ENCODE measurements at places on chromosomes 5 and 9.

GRCh38 chr5:151072630-151073025 is 8.2 kb downstream of the TNIP1 start:
- no peak for DNase-seq

DNA sequence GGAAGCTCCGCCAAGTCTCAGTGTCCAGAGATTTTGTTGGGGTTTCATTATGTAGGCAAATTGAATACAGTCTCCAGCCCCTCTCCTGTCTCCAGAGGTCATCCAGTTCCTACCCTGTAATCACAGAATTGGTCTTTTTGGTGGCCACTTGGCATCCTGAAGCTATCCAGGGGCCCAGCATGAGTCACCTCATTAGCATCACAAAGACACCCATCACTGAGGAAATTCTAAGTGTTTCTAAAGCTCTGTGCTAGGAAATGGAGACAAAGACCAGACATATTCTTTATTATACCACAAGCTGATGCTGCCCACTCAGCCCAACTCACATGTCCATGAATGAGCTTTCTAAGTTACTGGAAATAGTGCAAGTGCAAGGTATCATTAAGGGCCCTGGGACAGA is 229.9 kb downstream of the DOCK8 start:
- no peak for DNase-seq

DNA sequence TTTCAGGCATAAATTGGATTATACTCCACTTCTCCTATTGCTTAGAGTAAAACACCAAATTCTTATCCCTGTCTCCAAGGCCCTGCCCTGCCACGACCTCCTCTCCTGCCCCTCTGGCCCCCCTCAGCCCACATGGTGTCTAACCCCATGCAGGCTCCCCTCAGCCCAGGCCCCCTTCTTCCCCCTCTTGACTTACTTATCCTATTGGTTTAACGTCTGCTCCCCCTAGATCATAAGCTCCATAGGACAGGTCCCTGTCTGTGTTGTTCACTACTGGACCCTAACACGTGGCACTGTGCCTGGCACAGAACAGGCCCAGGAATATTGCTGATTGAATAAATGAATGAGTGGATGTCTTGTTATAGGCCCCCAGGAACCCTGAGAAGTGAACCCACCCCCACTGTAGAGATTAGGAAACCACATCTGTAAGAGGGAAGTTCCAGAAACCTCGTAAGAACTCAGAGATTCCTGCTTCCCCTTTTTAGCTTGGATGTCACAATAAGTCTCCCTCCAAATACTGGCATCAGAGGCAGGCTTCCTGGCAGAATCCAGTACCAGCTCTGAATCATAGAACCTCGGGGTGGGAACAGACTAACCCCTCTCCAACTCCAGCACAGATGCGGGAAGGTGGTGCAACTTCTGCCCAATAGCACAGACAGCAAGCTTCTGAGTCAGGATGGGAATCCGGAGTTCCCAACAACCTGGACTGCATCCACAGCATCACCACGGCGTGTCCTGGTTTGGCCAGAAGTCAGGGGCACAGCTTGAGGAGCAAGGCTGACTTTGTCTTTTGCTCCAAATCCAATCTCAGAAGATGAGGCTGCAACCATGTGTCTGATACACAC is 31.5 kb downstream of the HRH2 start:
- no peak for DNase-seq

DNA sequence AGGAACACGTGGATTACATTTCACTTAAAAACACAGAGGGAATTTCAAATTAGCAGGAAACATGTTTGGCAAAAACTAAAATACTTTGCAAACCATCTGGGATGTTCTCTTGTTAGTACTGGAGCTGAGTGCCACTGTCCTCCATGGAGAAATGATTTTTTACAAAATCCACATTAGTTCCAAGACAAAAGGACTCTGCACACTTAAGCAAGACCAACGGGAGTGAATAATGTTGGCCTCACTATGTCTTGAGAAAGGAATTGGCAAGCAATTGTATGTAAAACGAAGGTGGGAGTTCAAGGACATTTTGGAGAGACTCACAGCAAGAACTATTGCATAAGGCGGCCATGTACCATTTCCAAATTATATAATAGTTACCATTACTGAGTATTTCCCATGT is 547.5 kb downstream of the EBF1 start:
- DNase-seq = no peak

- no peak for DNase-seq
Measured at GRCh38 chr9:33049680-33050361, 24.7 kb downstream of the DNAJA1 start.

DNA sequence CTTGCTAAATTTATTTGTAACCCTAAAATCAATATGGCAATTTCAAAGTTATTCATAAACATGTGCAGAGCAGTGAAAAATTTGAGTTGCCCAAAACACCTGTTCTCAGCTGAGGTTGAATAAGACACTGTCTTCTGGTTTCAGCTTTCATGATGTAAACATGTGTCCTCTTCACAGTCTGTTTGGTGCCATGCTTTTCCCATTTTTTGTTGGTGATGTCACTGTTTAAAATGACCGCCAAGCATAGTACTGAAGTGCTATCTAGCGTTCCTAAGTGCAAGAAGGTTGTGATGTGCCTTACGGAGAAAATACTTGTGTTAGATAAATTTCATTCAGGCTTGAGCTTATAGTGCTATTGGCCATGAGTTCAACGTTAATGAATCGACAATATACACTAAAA is 580.8 kb downstream of the ACTL7B start:
- DNase-seq = no peak

DNA sequence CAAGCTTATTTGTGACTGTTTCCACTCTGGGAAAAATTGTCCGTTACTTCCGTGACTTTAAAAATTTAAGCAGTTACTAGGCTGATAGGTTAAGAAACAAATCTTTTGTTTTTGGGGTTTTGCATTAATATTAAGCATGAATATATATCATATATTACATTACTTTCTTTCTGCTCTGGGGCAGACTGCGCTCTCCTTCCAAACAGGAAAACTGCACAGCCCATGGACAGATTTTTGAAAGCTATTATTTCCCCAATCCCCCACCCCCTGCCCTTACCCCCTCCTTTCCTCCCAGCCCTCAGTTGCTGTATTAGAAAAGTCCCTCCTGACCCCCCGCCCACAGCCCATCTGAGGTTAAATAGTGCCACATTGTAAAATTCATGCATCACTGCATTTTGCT is 50.4 kb downstream of the G3BP1 start:
- no peak for DNase-seq

DNA sequence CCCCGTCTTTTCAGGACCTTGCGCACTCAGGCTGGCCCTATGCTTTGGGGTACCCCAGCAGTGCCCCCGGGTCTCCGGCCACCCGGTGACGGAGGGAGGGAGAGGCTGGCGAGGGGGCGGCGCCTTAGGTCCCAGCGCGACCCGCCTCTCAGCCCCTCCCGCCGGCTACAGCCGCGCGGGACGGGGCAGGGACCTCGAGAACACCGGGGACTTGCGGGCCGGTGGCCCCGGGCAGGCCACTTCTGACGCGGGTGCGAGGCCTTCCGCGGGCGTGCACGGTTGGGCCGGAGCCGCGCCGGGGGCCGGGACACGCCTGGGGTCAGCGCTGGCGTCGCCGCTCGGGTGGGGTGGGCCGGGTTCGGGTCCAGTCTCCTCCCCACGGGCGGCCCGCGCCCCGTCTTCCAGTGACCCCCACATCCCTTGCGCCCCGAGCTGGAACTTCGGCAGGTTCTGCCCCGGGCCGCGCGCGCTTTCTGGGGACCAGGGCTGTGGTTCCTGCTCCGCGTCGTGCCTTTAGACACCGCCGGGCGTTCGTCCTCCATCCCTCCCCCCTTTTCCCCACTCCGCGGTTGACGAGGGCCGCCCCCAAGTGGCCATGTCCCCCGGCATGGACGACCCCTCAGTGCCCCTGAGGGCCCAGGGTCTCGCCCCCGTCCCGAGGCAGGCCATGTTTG is 3.8 kb upstream of the SQSTM1 start:
- no peak for DNase-seq

GRCh38 chr5:2741956-2742355 is 9.5 kb downstream of the IRX2 start:
- no peak for DNase-seq

DNA sequence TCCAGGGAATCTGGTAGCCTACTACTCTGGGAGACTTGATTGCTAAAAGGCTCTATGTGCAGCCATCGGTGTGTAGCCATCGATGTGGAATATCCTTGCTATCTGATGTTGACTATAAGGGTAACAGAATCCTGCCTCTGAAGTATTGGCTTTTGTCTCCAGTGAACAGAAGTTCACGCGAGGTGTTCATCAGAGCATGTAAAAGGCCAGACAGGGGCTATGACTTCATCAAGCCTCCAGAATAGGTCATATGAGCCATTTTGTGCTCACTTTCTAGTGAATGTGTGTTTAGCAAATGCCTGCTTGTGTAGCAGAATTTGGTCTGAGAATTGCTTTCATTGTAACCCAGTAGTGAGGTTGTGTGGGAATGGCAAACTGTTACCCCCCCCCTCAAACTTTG is 66.8 kb upstream of the RAD23B start:
- no peak for DNase-seq

DNA sequence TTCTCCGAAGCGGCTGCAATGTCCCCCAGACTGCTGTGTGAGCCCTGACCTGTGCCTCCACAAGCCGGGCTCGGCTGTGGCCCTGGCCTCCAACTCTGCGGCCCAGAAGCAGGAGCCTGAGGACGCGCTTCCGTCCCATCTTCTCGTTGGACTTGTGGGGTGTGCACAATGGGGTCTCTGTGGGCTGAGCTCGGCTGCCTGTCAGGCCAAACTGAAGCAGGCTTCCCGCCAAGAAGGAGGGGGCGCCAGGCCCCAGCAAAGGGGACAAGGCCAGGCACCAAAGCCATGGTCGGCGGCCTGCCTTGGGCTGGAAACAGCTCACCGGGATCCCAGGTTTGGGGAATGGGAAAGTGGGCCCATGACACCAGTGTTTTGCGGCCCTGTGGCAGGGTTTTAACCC is 4.1 kb downstream of the NOTCH1 start:
- no peak for DNase-seq

- no peak for DNase-seq
Measured at GRCh38 chr9:123132696-123133095, 99.2 kb downstream of the GPR21 start.

GRCh38 chr9:133818444-133818843 is 80.3 kb upstream of the SARDH start:
- DNase-seq = no peak

GRCh38 chr9:70105147-70105546 is 61.5 kb downstream of the MAMDC2 start:
- DNase-seq = no peak

DNA sequence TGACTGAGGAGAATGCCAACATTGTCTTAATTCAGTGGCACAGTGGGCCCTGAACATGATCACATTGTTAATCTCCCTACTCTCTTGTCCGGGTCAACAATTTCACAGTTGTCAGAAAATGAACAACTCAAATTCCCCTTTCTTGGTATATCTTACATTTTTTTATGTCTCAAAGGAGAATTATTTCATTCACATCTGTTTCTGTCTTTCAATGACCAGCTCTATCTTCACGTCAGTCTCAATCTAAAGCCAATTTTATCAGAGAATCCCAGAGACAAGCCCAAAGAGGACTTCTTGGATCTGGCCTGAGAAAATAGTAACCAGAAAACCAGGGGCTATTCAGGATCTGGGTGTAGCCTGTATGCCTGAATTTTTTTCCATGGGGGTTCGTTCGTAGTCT is 477.5 kb downstream of the PDE4D start:
- DNase-seq = no peak

DNA sequence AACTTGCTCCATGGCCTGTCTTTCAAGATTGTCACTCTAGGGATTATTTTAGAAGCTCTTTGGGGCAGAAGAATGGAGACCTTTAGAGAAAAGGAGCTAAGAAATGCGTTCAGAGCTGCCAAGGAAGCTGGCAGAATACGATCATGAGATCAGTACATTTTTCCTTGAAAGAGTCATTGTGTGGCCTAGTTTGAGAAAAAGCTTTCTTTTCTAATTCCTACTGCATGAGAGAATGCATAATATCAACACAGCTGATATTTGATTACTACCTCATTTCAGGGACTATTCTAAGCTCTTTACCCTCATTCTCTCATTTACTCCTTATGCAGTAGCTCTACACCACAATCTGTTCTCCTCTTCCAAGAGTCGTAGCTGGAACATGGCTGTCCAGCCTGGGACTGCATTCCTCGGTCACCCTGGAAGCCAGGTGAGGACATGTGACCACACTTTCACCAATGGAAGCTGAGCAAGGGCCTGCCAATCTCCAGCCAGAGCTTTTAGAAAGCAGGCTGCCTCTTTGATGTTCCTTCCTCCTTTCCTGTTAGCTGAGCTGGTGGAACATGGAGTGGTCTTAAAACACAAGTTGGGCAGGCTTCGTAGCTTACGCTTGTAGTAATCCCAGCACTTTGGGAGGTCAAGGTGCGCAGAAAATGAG is 99.3 kb upstream of the LHFPL2 start:
- no peak for DNase-seq

DNA sequence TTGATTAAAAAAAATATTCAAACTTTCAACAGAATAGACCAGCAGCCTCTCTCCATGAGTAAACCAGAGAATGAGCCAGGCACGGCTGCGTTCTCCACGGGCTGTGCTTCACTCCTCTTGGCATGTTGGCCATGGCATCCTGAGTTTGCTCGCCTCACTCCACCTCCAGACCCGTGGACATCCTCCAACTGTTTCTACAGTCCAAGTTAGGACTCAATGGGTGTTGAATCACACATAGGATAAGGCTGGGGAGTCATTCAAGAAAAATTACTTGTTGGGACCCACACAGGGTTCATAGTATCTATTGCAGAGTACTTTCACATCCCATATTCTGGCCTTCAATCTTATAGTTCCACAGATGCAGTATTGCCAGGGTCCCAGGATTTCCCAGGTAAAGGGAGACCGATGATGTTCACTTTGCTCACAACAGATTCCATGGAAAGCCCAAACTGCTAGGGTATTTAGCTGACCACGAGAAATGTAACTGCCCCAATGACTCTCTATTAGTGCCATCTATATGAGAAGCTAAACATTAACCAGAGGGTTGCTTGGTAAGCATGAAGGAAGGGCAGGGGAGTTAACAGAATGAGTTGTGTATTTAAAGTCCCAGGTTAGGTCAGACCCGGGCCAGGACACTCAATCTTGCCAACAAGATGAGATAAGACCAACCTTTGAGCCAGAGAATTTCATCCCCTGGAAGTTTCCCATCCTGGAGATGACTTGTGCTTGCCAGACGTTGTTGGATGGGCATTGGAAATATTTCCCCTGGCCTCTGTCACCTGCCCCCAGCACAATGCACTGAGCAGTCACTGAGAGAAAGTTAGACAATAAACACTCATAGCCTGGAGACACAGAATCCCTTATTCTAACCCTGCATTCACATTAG is 19.7 kb upstream of the GDA start:
- DNase-seq = no peak

- no peak for DNase-seq
Measured at GRCh38 chr5:173926359-173926758, 38.2 kb downstream of the CPEB4 start.

- DNase-seq = no peak
Measured at GRCh38 chr5:73906277-73906676, 280.3 kb downstream of the ARHGEF28 start.

DNA sequence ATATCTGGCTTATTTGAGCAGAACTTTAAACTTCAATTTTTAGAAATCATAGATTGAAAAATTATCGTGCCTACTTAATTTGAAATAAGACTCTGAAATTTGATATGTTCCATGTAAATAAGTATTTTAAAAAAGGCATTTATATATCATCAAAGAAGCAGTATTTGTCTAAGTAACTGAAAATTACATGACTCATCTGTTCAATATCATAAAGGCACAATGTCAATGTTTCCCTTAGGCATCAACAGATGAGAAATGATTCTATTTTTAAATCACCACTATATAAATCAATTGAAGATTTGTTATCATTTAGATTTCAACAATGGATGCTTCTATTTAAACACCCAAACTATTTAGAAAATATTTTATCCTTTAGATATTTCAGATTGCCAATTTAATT is 142.9 kb upstream of the POU5F2 start:
- DNase-seq = no peak

GRCh38 chr5:169522851-169523250 is 60.7 kb upstream of the SPDL1 start:
- no peak for DNase-seq
